ENCODE measurements at places on chromosomes 3 and 15.

- DNase-seq = no peak
Measured at GRCh38 chr3:139935866-139936817, 1.2 kb downstream of the CLSTN2 start.

DNA sequence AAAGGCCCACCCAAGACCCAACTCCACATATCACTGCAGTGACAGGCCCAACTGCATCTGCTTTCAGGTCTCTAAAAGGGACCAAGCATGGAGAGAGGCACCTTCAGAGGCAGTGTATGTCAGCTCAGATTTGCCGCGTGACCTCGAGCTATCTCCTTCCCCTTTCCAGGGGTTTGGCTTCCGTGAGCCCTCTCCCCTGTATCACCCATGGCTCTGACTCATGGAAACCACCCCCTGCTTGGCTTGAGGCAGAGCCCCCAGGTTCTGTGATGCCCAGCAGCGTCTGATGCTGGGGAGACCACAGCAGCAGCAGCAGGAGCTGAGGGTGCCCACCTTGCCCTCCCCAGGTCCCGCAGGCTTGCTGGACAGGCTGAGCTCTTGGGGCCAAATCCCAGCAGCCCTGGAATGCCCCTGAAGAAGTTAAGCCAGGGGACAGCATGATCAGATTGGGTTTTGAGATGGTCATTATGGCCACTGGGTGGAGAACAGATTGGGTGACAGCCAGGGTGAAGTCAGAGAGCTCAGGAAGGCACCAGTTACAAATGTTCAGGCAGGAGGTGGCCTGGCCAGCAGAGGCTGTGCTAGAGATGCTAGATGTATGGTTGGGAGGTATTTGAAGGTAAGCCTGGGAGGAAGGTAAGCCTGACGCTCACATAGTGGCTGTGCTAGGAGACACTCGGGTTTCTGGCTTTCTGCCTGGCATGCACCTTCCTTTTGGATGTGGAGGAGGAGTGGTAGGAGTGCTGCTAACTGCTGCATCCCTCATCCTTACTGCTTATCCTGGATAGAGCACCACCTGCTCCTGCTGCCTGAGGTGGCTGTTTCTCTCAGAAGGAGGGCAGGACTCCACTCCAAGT is 42.9 kb downstream of the FGD5 start:
- DNase-seq = no peak

GRCh38 chr15:89778861-89779260 is 2.7 kb downstream of the MESP2 start:
- DNase-seq = no peak

- DNase-seq = no peak
Measured at GRCh38 chr3:108527109-108527508, 16.7 kb upstream of the MYH15 start.

DNA sequence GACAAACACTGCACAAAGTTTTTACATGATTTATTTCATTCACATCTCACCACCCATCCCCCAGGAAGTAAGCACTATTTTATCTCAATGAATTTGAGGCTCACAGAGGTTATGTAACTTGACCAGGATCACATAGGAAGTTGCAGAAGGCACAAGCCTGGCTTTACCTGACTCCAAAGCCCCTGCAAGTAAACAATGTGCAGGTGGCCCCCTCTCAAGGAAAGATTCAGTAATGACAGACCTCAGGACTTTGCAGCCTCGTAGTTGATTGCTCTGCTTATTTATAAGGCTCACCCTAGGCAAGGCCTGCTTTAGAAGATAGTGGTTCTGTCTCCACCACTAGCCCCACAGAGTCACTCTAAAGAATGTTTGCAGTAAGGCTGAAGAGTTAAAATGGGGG is 79.8 kb upstream of the MDFIC2 start:
- DNase-seq = no peak

- no peak for DNase-seq
Measured at GRCh38 chr15:74336061-74337005, 31.1 kb downstream of the CYP11A1 start.

DNA sequence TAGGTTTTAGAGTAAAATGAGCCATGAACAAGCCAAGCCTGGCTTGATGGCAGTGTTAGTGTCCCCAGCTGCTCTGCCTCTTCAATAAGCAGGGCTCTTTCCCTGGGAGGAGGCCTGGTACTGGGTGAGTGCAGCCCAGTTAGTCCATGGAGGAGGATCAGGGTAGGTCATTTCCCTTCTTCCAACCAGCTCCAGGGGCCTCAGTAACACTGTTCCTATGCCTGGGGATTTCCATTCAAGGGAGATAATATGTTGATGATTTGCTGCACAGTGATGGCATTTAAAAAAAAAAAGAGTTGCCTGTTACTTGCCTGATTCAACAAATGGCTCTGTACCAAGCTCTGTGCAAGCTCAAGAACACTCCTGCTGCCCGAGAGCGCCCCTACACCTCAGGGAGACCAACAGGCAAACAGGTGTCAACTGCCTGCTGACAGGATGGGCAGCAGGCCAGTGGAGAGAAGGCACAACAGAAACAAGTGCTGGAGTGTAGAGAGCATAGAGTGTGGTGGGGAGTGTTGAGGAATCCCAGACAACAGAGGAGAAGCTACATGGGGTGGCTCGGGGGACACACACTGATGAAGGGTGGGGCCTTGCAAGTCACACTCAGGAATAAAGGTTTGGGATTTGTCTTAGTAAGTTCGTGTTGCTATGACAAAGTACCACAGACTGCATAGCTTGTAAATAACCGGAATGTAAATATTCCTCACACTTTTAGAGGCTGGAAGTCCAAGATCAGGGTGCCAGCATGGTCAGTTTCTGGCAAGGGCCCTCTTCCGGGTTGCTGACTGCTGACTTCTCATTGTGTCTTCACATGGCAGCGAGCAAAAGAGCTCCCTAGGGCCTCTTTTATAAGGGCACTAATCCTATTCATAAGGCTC is 78.6 kb upstream of the PXYLP1 start:
- DNase-seq = no peak

DNA sequence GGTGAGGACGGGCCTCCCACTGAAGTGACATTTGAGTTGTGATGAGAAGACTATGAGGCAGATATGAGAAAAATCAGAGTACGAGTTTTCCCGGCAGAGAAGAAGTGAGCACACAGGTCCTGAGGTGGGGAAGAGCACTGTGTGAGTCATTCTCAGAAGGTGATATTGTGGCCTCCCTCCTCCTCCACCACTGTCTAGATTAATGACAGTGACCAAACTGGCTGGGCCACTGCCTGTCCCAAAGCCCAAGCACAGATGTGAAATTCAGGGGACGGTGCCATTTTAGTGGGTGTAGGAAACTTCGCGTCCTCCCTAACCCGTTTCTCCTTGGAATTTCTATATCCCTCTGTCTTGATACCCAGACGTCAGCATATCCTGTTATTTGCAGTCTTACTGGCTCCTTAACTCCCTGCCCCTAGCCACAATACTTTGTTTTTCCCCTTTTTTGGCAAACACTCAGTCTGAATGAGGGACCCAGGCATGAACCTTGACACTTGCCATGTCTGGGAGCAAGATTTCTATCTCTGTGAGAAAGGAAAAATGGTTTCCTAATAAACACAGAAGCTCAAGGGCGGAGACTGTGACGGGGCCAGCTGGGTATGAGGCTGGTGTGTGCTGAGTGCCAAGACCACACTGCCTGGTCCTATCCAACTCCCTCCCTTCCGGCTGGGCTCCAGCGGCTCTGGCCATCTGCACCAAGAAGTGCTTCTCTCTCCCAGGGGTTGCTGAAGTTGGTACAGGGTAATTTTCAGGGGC is 15.2 kb downstream of the PRICKLE2 start:
- no peak for DNase-seq

- DNase-seq = no peak
Measured at GRCh38 chr3:152550284-152550683, 281.6 kb downstream of the MBNL1 start.

GRCh38 chr3:161489395-161489794 is 7.2 kb upstream of the OTOL1 start:
- DNase-seq = no peak

DNA sequence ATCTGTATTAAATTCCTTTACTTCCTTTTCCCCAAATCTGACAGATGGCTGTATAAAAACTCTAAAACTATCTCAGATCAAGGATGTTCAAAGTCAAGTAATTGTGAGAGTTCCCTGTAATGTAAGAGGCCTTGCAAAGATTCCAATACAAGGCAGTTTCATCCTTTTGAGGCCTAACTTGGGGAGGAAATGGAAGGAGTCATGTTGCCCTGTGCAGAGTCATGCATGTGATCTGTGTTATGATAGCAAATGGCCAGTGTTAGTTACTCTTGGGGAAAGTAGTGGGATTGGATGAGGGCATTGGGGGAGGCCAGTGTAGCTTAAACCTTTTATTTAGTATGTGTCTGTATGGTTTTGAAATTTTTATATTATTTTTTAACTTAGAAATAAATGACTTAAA is 23.7 kb upstream of the FBXL22 start:
- DNase-seq = no peak
